Karpas-422 (cell line): ENCODE measurements at places on chromosomes 12 and 14.

GRCh38 chr12:75542942-75543341 lies 31.5 kb upstream of the KRR1 start:
- no peak overlapping the region for H3K27ac ChIP-seq
- DNase-seq: no peak
- no peaks in the 10 kb centered on the region for H3K36me3 ChIP-seq
- peaks cover 16% of the 10 kb centered on the region for H3K4me1 ChIP-seq
- no peaks in the 10 kb centered on the region for H3K27me3 ChIP-seq

- H3K27me3 ChIP-seq: no peaks in the 10 kb centered on the region
- H3K36me3 ChIP-seq: no peaks in the 10 kb centered on the region
- H3K27ac ChIP-seq: no peak overlapping the region
- no peaks in the 10 kb centered on the region for H3K4me1 ChIP-seq
Observed at GRCh38 chr12:80846952-80847351, 90.8 kb downstream of the LIN7A start.

DNA sequence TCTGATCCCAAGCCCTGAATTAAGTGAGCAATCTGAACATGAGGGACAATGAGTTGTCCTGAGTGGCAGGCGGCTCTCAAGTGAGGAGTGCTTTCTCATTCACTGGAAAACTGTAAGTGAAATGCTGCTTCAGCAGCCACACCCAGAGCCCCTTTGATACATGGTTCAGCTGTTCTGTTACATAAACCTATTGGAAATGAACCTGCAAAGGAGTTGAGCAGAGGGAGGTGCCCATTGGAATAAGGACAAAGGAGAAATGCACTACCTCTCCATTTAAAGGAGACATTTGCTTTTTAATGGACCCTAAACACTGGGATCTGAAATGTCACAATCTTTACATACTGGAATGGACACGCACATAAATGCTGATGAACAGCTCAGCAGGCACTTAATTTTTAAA lies 169.9 kb downstream of the CACNA1C start:
- no peak overlapping the region for H3K27ac ChIP-seq
- H3K36me3 ChIP-seq: no peaks in the 10 kb centered on the region
- no peak overlapping the region for H3K4me3 ChIP-seq
- no peaks in the 10 kb centered on the region for H3K4me1 ChIP-seq

DNA sequence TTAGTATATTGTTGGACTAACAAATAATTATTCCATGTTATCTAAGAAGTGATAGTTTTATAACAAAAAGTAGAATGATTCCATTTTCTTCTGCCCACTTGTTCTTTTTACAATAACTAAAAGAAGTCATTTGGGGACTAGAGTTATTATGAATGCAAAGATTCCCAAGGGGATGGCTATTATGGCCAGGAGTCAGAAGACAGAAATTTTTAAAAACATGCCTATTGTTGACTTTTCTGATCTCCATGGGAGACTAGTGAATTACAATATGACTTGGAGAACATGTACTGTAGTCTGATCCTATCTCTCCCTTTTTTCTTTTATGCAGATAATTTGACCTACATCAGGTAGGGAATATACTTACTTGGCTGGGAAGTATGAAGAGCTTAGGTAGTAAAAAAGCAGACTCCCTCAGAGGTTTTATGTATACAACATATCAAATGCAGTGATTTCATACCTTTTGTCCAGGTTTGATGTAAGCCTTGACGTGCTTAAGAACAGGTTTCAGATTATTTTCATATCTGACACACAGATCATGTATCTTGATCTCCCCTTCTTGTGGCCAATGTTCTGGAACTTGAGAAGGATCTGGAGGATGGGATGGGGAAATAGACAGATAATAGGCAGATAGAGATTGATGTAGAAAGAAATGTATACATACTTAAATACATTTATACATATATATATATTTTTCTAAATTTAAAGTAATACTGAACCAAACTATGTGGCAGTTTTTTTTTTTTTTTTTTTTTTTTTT lies 41.0 kb upstream of the KCNJ8 start:
- H3K36me3 ChIP-seq: no peaks in the 10 kb centered on the region
- H3K4me1 ChIP-seq: no peaks in the 10 kb centered on the region
- H3K4me3 ChIP-seq: no peak overlapping the region
- no peaks in the 10 kb centered on the region for H3K27me3 ChIP-seq
- no peak for DNase-seq

- H3K27me3 ChIP-seq: no peaks in the 10 kb centered on the region
- no peaks in the 10 kb centered on the region for H3K4me1 ChIP-seq
- DNase-seq: no peak
- no peak overlapping the region for H3K4me3 ChIP-seq
- H3K36me3 ChIP-seq: peaks cover 11% of the 10 kb centered on the region; the same call in 1 of the 2 replicates
- H3K27ac ChIP-seq: no peak overlapping the region
Observed at GRCh38 chr12:19517583-19517982, 78.3 kb downstream of the AEBP2 start.

GRCh38 chr12:23349564-23349963 lies 599.9 kb downstream of the SOX5 start:
- no peaks in the 10 kb centered on the region for H3K4me1 ChIP-seq
- no peaks in the 10 kb centered on the region for H3K27me3 ChIP-seq
- no peak overlapping the region for H3K4me3 ChIP-seq
- H3K36me3 ChIP-seq: no peaks in the 10 kb centered on the region

DNA sequence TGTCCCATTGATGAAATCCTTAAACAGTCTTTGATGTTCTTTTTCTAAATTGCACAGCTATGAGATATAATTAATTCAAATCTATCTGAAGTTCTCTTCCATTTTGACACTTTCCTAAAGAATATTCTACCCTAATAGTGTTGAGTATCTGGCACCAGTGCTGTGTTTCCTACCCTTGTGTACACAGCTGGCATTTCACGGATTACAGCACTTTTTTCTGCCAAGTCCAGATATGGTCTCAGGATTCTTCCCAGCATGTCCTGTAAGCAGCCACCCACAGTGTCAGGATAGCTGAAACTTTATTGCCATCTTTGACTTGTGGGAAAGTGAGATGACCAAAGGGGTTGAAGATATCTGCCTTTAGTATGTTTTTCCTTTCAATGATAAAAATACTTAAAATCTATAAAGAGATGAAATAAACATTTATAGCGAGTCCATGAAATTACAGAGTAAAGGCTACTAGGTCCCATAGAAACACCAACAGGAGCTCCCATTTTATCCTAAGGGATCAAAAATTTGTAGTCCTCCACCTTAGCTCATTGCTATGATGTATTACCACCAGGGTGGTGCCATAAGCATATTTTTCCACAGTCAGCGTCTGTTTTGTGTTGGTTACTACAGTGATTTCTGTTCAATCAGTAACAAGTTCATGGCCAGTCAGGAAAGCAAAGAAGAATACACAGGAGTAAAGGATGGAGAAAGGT lies 96.7 kb downstream of the TRHDE start:
- no peak overlapping the region for H3K4me3 ChIP-seq
- H3K27me3 ChIP-seq: no peaks in the 10 kb centered on the region
- DNase-seq: no peak
- H3K27ac ChIP-seq: no peak overlapping the region
- H3K4me1 ChIP-seq: peaks cover 11% of the 10 kb centered on the region

- no peaks in the 10 kb centered on the region for H3K36me3 ChIP-seq
- no peak for DNase-seq
- no peak overlapping the region for H3K4me3 ChIP-seq
- H3K4me1 ChIP-seq: peaks cover 14% of the 10 kb centered on the region
- H3K27ac ChIP-seq: no peak overlapping the region
Observed at GRCh38 chr12:26304273-26304672, 108.9 kb downstream of the SSPN start.

- no peak for DNase-seq
- H3K36me3 ChIP-seq: no peaks in the 10 kb centered on the region
- H3K4me1 ChIP-seq: no peaks in the 10 kb centered on the region
- no peaks in the 10 kb centered on the region for H3K27me3 ChIP-seq
- no peak overlapping the region for H3K4me3 ChIP-seq
Observed at GRCh38 chr14:68113343-68113930, 293.9 kb downstream of the RAD51B start.

DNA sequence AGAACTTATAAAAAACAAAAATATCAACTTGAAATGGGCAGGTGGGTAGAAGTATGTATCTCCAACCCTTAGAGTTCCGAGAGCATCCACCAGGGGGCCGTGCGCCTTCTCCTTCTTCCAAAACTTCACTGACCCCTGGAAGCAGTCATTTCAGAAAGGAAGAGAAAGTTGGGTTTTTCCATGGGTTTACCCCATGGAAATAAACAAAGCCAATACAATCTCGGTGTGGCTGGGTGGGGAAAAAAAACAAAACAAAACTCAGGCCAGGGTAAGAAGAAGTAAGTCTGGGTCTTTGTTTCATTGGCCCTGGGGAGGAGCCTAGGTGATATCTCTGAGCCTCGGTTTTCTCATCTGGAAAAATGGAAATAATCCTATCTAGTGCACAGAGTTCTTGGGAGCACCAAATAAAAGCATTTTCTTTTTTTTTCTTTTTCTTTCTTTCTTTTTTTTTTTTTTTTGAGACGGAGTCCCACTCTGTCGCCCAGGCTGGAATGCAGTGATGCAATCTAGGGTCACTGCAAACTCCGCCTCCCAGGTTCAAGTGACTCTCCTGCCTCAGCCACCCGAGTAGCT lies 33.6 kb upstream of the HNF1A start:
- H3K27ac ChIP-seq: no peak overlapping the region
- H3K4me1 ChIP-seq: no peaks in the 10 kb centered on the region
- no peaks in the 10 kb centered on the region for H3K27me3 ChIP-seq
- H3K36me3 ChIP-seq: no peaks in the 10 kb centered on the region
- DNase-seq: peak; percentile 78

DNA sequence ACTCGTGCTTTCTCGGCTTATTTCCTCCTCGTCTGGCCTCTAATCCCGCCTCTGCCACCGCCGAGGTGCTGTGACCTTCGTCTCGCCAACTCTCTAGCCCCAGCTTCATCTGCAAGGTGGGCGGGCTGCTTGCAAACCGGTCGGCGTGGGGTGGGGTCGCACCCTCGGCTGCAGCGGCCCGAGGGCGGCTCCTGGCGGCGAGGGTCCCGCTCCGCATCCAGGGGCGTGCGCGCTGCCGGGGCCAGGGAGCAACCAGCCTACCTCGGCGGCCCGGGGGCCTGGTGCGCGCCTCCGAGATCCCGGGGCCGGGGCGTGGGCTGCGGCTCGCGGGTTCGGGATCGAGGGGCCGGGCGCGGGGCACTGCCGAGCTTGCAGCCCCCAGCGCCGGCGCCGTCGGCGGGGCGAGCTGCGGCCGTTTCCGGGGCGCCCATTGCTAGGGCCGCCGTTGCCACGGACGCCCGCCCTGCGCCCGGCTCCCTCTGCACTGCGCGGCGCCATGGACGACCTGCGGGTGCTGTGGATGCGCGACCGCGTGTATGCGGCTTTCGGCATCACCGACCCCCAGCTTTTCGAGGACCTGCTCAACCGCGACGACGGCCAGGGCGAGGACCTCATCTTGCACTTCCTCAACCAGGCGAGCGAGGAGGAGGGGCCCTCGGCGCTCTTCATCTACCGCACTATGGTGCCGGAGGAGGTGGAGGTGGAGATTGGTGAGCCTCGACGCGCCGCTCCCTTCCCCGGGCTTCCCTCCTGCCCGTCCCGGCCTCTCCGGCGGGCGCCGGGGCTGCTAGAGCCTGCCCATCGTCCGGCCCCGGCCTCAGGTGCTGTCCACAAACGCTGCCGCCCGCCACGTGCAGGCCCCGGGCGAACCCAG lies at the start of gene DNAH10:
Gene DNAH10, plus strand, starts transcription at position 461 of the 874 bp plus-strand sequence. Its CDS starts 36 bp downstream, at position 497.
- H3K27me3 ChIP-seq: no peaks in the 10 kb centered on the region
- H3K4me3 ChIP-seq: peak within 1 kb of the TSS; percentile 54
- H3K36me3 ChIP-seq: peaks cover 6% of the 10 kb centered on the region; the same call in 1 of the 2 replicates
- no peak within 1 kb of the TSS for H3K27ac ChIP-seq

DNA sequence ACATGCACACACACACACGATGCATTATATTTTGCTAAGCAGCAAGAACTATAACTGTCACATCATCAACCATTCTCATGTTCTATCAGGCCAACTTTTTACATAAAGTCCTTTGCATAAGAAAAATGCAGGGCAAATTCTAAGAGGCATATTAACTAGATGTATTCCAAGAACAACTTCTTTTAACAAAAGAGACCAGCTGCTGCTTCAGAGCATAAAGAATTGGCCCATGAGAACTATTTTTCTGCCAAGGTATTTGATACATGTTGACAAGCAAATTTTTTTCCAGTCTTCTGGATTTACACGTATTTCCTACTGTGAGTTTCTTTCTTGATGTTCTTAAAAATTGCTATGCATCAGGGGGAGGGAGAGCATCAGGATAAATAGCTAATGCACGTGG lies 27.2 kb downstream of the GLT8D2 start:
- H3K4me1 ChIP-seq: no peaks in the 10 kb centered on the region
- no peak for DNase-seq
- no peaks in the 10 kb centered on the region for H3K27me3 ChIP-seq
- H3K27ac ChIP-seq: no peak overlapping the region

- peaks cover 34% of the 10 kb centered on the region for H3K36me3 ChIP-seq
- H3K4me1 ChIP-seq: peaks cover 21% of the 10 kb centered on the region
- H3K4me3 ChIP-seq: peak overlapping the region; percentile 90
- no peak overlapping the region for H3K27ac ChIP-seq
- DNase-seq: peak; percentile 71
Observed at GRCh38 chr14:94081386-94081820, 293 bp downstream of the IFI27L1 start.

- no peak overlapping the region for H3K27ac ChIP-seq
- H3K4me1 ChIP-seq: peaks cover 5% of the 10 kb centered on the region; the same call in 1 of the 2 replicates
- H3K36me3 ChIP-seq: no peaks in the 10 kb centered on the region
- H3K27me3 ChIP-seq: no peaks in the 10 kb centered on the region
Observed at GRCh38 chr14:90717916-90718315, 98.3 kb downstream of the TTC7B start.

GRCh38 chr14:99938376-99938775 lies 126.8 kb upstream of the EVL start:
- no peaks in the 10 kb centered on the region for H3K27me3 ChIP-seq
- no peak overlapping the region for H3K27ac ChIP-seq
- H3K4me1 ChIP-seq: no peaks in the 10 kb centered on the region
- H3K36me3 ChIP-seq: no peaks in the 10 kb centered on the region
- DNase-seq: no peak
- H3K4me3 ChIP-seq: no peak overlapping the region

DNA sequence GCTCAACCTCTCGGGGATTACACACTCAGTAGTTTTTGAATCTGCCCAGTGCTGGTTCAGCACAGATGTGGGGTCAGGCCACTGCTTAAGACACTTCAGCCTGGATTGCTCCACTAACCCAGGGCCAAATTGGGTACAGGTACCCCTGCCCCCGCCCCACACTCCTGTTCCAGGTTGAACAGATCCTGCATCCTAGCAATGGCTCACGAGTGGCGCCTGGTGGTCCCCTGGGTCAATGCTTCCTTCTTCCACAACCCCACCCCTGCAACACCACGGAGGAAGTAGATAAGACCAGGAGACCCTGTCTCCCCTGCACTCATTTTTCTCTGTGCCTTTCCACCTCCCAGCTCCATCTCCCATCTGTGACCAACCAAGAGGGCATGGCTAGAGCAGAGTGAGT lies 108.4 kb downstream of the ESRRB start:
- H3K27ac ChIP-seq: no peak overlapping the region
- H3K4me3 ChIP-seq: no peak overlapping the region
- H3K27me3 ChIP-seq: no peaks in the 10 kb centered on the region
- peaks cover 11% of the 10 kb centered on the region for H3K4me1 ChIP-seq
- H3K36me3 ChIP-seq: no peaks in the 10 kb centered on the region
